ENCODE measurements at places on chromosomes 11 and 22. TPM values are rescaled to one million over a fixed set of nuclear protein-coding genes. Genes with fewer than 3 reads are reported as not detected.
A peak's percentile ranks its signal among the peaks of the same experiment; 100 is the strongest.

DNA sequence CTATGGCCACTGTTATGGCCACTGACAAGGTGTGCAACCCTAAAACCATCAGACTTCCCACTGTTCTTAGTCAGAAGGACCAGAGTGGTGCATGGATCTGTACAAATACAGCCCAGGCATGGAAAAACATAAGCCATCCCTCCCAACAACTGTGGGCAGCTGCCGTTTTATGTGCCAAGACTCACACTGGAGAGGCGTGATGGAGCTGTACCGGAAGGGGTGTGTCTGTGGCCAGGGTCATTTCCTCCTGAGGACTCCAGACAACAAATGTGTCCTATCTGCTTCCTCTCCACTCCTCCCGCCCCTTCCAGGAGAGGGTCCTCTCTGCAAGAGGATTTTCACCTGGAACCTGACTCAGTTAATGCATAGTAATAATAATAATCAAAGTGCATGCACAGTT lies 29.5 kb downstream of the KCNJ1 start:
- DNase-seq = no peak

GRCh38 chr11:106990331-106990730 lies 27.9 kb downstream of the GUCY1A2 start:
- no peak for DNase-seq

- no peak for DNase-seq
Measured at GRCh38 chr11:120431633-120432032, 79.9 kb upstream of the GRIK4 start.

DNA sequence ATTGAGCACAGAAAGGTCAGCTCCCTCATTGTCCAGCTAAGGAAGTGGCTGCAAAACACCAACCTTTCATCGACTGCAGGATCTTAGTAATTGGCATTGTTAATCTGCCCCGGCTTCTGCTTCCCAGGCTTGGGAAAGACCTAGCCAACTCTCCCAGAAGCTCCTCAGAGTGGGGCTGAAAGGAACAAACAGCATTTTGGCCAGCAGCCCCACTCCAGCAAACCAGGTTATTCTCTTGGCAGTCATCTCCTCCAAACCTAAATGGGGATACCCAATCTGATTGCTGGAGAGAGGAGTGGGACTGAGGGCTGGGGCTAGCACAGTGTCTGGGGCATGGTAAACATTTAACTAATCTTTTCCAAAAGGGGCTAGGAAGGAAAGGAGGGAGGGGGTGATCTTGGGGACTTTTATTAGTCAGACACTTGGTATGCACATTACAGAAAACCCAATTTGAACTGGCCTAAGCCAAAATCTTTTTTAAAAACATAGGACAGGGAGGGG lies 294.4 kb downstream of the MN1 start:
- DNase-seq = no peak

- peak; percentile 96 for DNase-seq
Measured at GRCh38 chr22:39239561-39240423, 5.0 kb downstream of the PDGFB start.

DNA sequence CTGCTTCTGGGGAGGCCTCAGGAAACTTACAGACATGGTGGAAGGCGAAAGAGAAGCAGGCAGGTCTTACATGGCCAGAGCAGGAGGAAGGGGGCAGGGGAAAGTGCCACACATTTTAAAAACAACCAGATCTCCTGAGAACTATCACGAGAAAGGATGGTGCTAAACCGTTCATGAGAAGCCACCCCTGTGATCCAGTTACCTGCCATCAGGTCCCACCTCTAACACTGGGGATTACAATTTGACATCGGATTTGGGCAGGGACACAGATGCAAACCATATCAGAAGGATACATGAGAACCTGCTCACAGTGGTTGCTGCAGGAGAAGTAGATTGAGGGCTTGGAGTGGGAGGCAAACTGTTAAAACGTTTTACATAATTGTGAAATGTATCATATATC lies 152.2 kb downstream of the ADAMTS15 start:
- no peak for DNase-seq

DNA sequence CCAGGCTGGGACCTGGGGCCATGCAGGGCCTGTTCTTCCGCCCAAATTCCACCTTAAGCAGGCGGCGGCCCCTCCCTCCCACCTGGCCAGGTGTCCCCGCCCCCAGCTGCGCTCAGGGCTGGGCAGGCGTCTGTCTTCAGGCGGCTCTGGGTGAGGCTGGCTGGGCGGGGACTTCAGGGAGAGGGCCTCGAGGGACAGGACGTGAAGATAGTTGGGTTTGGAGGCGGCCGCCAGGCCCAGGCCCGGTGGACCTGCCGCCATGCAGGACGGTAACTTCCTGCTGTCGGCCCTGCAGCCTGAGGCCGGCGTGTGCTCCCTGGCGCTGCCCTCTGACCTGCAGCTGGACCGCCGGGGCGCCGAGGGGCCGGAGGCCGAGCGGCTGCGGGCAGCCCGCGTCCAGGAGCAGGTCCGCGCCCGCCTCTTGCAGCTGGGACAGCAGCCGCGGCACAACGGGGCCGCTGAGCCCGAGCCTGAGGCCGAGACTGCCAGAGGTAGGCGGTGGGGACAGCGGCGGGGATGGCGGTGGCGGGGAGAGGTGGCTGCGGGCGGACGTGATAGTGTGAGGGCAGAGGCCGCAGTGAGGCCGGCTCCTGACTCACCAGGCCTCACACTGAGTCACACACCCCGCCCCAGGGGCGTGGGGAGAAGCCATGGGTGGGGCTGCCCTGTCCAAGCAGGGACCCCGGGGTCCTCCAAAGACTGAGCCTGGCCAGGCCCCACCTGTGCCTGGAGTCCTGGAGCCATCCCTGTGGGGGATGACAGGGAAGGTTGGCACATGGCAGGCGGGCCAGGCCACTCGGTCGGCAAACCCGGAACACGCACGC lies at the start of gene PKP3:
TSS of gene PKP3 (plus strand) at position 176 of the 824 bp plus-strand sequence. CDS start at position 260, 84 bp downstream.
- peak; percentile 83 for DNase-seq

DNA sequence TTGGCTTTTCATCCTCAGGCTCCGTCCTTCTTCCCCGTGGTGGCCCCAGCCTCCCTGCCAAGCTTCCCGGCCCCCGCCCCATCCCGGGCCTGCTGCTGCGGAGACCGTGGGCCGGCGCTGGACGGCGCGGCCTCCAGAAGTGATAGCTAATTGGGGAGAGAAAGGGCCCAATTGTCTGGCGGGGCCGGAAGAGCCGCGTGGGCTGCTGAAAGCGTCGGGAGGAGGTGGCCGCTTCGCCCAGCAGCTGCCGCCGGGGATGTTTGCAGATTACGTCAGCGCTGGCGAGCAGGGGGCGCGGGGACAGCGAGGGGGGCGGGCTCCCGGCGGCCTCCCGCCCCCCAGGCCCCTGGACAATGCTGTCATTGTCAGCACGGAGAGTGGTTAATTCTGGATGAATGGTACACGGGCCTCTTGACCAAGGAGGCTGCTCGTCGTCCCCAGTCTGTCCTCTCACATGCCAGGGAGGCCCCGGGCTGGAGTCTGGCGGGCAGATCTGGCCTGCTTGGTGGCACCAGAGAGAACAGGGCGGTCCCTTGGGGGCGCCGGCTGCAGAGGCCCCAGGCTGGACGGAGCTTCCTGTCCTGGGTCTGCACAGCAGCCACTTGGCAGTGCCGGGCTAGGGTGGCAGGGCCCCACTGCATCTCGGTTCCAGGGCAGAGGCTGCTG lies 1.6 kb downstream of the SMIM38 start:
- peak; percentile 54 for DNase-seq

DNA sequence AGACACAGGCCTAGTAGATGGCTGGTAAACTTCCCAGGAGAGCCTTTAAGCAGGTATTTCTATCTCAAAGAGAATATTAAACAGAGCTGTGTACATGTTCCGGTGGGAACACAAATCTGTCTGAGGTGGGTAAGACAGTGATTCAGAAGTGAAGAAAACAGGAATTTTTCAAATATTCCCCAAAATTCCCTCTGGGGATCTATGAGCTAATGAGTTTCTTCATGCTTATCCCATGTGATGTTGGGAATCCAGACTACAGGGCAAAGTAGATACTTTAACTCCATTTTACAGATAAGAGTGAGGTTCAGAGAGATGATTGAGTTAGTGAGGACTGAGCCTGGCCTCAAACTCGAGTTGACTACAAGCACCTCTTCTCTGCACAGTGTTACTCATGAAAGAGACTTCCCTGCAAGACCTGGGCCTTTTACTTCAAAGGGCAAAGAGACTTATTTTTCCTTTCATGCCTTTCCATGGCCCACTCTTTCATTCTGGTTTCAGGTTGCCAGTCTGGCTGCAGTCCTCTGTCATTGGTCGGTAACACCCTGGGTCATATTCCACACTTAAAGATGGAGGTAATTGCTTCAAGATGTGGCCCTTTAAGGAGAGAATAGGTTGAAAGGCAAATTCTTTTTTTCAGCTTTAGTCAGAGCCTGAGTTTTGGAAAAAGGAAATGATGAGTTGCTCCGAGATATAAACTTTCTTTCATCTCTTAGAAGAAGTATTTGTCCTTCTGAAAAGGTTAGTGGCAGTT lies 70.1 kb downstream of the CYB5R2 start:
- no peak for DNase-seq

GRCh38 chr11:34251589-34251980 lies 106.2 kb downstream of the ABTB2 start:
- no peak for DNase-seq

GRCh38 chr11:126477535-126478305 lies 122.2 kb downstream of the ST3GAL4 start:
- no peak for DNase-seq

DNA sequence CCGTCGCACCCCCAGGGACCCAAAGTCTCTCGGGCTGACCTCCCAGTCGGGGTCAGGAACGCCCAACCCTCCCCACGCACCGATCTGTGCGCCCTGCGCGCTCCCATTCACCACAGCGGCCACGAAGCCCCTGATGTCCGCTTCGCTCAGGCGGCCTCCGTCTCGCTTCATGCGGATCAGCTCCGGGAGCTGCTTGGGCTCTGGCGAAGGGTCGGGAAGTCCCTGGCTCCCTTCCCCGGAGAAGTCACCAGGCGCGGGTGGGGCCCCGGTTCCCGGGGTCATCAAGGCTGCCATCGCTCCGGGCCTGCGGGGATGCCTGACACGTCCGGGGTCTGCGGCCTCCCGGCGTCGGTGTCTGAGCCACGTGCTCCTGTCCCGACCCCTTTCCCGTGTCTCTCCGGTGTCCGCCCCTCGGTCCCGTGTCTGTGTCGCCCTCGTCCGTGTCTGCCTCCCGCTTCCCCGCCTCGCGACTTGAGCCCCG lies 356 bp downstream of the TYMP start:
- peak; percentile 68 for DNase-seq

- DNase-seq = no peak
Measured at GRCh38 chr11:65298131-65298535, 16.5 kb upstream of the CDC42EP2 start.

Gene POLR2L
- polyA plus RNA-seq = 64.7 TPM

Gene HBE1
- not detected for polyA plus RNA-seq

Gene HEPHL1
- not detected for polyA plus RNA-seq

Gene LRRC4C
- polyA plus RNA-seq = 0.26 TPM

Gene ALX4
- not detected for polyA plus RNA-seq

Gene ADAMTS8
- 0.42 TPM for polyA plus RNA-seq

Measured in pancreas (tissue), 10 donors.